ENCODE measurements at places on chromosomes 2 and 18.

- DNase-seq = peak; percentile 57
Measured at GRCh38 chr2:237118025-237118424, 32.3 kb downstream of the COPS8 start.

GRCh38 chr2:126662621-126663020 lies 6.7 kb downstream of the GYPC start:
- DNase-seq = no peak

DNA sequence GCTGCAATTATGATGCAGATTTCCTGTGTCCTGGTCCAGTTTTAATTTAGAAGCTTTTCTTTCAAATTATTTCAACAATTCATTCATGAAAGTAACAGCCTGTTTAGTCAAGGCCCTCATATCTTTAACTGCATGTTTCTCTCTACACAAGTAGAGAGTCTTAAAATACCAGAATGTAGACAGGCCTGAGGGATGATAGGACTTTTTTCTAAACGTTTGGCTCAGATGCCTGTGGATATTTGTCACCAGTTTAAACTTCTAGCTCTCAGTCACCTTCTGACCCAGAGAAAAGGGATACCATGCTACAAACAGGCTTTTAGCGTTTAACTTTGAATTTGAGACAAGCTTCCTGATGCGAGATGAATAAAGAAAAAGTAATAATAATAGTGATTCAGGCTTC lies 15.7 kb downstream of the COL5A2 start:
- DNase-seq = peak; percentile 72

DNA sequence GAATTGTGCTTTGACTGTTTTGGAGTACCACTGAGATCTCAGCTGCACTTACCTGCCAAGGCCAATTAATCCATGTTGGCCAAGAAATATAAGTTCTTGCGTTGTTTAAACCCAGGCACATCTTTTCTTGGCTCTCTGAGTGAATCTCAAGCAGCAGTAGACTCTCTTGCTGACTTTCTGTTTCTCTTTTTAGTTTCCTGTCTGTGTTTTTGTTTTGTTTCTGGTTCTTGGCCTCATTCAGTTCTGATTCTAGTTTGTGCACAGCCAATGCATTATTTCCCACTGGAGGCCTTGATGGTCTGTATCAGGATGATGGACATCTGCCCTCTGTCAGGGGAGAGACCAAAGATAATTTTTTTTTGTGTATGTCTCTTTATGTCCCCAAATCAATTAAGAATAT lies 379.4 kb downstream of the CDH2 start:
- DNase-seq = no peak

- peak; percentile 25 for DNase-seq
Measured at GRCh38 chr2:101696272-101697123, 1.0 kb upstream of the MAP4K4 start.
